ENCODE measurements at places on chromosomes 11 and 22.

GRCh38 chr22:35971456-35972119 is 57.0 kb downstream of the RBFOX2 start:
- no peak for DNase-seq

GRCh38 chr11:117292616-117293015 is 1.5 kb downstream of the BACE1-AS start:
- no peak for DNase-seq

GRCh38 chr11:3104051-3104714 is 47.0 kb upstream of the CARS1 start:
- no peak for DNase-seq

DNA sequence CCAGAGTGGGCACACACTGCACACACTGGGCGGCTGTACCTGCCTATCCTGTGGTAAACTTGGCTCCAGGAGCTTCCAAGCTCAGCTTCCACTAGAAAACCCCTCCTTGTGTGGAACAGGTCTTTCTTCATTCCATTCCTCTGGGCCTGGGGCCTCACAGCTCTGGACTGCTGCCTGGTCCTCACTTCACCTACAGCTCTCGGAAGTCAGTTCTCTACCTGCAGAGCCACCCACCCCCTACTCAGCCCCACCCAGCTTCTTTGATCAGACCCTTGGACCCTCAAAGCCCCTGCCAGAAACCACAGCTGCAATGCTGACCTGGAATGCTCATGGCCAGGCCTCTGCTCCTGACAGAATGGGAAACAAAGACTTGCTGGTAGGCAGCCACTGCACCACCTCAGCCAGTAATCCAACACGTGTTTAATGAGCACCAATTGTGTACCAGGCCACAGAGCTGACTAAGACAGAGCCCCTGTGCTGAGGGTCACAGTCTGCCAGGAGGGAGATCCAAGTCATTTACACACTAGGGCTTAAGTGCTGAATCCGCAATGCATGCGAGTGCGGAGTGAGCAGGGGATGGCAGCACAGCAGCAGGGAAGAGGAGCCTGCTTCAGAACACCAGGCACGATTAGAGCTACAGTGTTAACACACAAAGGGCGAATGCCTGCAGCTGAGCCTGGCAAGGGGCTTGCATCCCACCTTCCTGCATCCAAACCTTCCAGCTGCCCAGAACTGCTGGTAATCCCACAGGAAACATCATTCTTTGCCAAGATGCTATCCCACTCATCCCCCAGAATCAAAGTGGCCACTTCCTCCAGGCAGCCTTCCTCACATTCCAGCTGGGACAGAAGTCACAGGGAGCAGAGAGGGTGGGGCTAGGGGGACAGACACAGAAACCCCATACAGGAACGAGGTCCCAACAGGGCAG is 4.6 kb downstream of the GNB1L start:
- DNase-seq: no peak

GRCh38 chr11:20011307-20011951 is 148.8 kb downstream of the DBX1 start:
- no peak for DNase-seq

DNA sequence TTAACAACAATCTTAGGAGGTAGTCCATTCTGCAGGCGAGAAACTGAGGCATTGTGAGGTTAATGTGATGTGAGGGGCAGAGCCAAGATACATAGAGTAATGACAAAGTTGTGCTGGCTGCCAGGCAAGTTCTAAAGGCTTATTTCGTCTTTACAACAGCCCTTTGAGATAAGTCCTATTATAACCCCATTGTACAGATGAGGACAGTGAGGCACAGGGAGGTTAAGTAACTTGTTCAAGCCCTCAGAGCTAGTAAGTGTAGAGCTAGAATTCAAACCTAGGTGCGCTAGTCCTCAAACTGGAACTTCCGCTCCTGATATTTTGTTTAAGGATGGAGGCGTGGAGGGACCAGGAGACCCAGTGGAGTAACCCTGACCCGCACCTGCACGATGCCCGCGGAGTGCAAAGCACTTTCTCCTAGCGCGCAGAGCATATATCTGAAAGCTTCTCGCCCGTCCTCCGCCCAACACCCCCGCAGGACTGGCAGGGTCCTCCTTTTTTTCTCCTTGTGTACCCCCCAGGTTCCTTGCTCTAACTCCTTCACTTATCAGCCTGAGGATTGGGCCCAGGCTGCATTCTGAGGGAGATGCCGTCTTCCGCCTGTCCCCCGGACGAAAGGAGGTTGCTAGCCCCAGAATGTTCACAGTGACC is 4.9 kb upstream of the FLI1 start:
- no peak for DNase-seq

Data from activated naive CD4-positive, alpha-beta T cell treated with anti-CD3 and anti-CD28 coated beads, Interleukin-2, amount 10 ng/mL, durations not matched to agents 7 days and 5 days (primary cell).